ENCODE measurements at places on chromosomes 11 and 22.
A peak's percentile ranks its signal among the peaks of the same experiment; 100 is the strongest.

DNA sequence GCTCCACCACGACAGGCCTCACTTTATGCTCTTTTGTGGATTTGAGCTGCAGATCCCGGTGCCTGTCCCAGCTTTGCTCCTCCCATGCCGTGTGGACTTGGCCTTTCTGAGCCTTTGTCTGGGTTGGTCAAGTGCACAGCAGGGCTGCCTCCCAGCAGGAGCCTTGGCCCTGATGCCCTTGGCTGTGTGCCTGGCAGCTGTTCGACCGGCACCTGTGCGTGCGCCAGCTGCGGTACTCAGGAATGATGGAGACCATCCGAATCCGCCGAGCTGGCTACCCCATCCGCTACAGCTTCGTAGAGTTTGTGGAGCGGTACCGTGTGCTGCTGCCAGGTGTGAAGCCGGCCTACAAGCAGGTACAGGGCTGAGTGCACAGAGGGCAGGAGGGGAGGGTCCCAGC is 46.5 kb downstream of the MYO7A start:
- no peak for DNase-seq

GRCh38 chr11:8597182-8597581 is 3.2 kb upstream of the STK33 start:
- DNase-seq: peak; percentile 75

- DNase-seq: no peak
Observed at GRCh38 chr11:74327076-74327475, 15.6 kb upstream of the P4HA3 start.

- no peak for DNase-seq
Observed at GRCh38 chr22:38706901-38707195, 1.1 kb downstream of the GTPBP1 start.

DNA sequence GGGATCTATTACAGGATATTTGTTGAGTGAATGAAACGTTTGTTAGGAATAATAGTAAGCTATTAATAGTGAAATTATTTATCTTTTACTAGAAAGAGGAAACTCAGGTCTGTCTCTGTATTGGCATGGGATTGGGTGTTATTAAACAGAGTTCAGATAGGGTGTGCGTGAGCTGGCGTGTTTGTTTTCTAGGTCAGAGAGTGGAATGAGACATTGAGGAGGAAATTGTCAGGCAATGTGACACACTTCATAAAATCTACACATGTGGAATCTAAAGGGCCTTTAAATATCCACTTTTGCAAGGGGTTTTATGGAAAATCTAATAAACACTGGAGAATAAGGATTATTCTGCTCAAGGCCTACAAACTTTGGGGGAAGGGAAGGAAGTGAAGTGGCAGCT is 552.9 kb downstream of the NTM start:
- DNase-seq: no peak

DNA sequence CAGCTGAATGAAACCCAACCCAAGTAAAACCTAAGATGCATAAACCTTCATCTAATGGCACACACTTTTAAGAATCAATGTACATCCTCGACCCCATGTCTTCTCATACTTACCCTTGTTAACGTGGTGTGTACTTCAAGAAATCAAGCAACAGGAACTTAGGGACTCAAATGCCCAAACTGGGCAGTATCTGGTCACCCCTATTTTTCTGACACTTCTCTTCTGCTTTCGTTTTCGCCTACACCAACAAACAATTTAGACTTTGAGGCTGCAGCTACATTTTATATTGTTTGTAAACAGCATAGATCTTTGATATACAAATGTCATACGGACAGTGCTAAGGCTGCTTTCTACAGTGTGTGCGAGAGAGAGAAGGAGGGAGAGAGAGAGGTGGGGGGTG is 1044.0 kb downstream of the NTM start:
- DNase-seq: no peak

DNA sequence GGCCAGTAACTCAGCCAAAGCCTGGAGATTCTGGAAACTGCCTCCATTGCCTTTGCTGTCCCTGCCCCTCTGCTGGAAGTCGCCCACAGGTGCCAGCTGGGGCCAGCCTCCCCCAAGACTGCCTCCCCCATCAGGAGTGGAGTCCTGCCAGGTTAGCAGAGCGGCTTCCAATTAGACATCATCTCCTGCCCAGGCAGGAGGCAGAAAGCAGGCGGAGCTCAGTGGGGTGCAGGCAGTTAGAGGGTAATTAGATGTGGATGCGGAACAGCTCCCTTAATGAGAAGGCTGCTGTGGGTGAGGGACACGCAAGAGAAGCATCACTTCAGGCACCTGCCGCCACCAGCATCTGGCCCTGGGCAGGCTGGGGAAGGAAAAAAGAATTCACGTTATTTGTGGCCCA is 90.9 kb upstream of the TP53I11 start:
- DNase-seq: no peak

- DNase-seq: peak; percentile 29
Observed at GRCh38 chr11:70826541-70827335, 425.6 kb downstream of the SHANK2 start.

- no peak for DNase-seq
Observed at GRCh38 chr11:2697866-2698265, 1.9 kb downstream of the KCNQ1OT1 start.

- no peak for DNase-seq
Observed at GRCh38 chr22:38120359-38121110, 10.1 kb upstream of the BAIAP2L2 start.

GRCh38 chr11:69909561-69910518 is 90.6 kb upstream of the FGF3 start:
- no peak for DNase-seq
